ENCODE measurements at places on chromosomes 5 and 9.

DNA sequence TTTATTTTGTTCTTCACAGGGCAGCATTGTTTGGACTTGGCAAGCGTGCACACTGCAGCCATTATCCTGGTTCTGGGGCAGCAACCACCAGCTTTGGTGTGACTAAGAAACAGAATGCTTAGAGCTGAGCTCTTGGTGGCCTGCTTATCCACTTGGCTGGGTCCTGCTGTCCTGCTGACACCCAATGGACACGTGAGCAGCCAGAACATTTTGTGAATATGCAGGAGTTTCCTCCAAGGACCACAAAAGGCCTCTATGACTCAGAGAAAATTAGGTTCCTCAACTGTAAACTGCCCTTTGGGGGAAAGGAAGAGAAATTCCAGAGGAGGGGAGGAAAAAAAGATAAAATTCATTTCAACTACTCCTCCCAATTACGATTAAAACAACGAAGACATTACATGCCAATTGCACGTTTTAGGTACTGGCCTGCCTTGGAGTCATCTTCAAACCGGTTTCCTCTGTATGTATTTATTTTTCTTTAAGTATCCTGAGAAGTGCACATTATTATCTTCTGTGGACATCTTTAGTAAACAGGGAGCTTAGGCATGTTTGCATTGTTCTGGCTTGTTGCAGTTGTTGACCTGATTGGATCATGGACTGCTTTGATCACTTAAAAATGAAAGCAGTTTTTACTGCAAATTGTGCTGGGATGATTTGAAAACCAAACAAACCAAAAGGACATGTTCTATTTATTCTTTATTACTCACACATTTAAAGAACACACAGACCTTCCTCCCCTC is 82.3 kb upstream of the TLE4 start:
- no peak for DNase-seq

DNA sequence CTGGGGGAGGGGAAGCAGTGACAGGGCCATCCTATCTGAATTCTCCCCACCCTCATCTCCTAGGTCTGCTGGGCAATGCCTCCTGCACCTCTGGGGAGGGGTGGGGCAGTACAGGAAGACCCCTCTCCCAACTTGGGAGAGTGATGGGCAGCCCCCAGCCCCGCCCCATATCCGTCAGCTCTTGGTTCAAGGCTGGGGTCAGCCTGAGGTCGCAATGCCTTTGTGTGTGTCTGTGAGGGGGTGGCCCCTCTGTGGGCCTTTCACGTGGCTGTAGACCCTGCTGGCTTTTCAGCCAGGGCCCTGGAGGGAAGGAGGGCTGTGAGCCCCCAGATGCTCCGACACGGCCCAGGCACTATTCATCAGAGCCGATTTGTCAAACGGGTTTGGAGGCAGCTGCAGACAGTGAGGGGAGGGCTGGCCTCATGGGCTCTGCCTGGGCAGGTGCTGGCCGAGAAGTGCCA is 49.5 kb upstream of the RNU6ATAC start:
- DNase-seq, result no peak

DNA sequence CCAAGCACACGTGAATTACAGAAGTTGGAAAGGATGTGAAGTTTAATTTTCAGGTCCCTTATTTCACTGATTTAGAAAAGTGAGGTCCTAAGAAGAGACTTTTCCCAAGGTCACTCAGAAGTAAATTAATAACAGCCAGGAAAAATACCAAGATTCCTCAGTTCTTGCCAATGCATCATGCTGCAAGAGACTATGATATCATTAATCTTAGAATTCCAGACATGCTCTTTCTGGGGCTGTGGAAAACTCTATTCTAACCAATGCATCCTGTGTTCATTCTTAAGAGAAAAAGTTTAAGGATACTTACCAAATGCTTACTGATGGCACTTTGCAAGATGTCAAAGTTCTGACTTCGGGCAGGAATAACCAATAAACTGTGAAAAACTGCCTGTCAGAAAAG is 42.8 kb downstream of the TEX10 start:
- DNase-seq, result no peak

- DNase-seq, result no peak
Measured at GRCh38 chr5:151357792-151358191, 10.4 kb upstream of the SLC36A2 start.

DNA sequence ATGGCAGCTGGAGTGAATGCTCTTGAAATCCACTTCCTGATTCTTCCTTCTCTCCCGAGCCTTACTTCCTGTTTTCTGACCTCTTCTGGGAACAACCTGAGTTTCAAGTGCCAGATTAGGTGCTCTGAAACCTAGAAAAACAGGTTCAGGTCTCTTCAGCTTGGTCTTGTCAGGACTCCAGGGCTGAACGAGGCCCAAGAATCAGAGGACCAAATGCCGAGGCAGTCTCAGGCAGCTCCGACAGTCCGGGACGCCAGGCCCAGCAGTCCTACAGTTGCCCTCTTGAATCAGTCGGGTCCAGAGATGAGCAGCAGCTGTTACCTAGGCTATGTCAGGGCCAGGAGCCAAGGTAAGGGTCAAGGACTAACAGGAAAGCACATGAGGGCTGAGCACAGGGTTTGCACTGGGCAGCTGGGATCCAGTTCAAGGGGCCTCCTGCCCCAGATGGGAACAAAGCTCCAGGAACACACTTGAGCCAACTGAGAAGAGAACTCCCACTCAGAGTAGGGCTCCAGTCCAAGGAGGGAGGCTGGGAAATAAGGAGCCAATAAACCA is 38.3 kb upstream of the ADRA1B start:
- DNase-seq, result no peak

DNA sequence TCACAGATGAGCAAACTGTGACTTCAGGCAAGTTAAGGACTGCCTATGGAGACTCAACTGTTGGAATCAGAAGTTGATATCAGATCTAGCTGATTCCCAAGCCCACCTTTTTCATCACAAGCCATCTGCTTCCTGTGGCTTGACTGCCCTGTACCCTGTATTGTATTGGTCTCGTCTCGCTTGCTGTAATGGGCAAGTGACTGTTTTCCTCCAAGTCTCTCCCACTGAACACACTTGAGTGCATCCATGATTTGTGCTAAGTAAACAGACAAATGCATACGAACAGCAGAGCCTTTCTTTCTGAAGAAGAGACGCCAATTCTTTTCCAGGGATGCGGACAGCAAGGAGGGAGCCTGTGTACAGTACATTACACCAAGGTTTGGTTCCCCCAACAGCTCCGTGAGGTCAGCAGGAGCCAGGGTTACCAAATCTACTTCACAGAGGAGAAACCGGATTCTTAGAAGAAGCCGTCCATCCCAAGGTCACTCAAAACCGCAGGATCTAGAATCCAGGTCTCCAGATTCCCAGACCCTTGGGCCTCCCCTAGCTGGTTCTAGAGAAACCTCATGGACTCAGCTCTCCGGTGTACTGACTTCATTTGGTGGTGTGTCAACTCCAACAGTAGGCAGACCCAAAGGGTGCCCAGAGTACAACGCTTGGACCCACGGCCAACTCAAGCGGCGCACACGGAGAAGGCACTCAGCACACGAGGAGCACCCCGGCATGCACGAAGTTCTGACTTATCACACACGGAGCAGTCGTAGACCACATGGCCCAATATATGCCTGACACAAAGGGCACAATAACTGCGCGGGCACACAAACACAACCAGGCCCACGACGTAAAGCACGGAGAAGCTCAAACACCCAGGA is 1.1 kb downstream of the BAG1 start:
- no peak for DNase-seq

- no peak for DNase-seq
Measured at GRCh38 chr9:22332202-22332601, 114.4 kb upstream of the DMRTA1 start.

DNA sequence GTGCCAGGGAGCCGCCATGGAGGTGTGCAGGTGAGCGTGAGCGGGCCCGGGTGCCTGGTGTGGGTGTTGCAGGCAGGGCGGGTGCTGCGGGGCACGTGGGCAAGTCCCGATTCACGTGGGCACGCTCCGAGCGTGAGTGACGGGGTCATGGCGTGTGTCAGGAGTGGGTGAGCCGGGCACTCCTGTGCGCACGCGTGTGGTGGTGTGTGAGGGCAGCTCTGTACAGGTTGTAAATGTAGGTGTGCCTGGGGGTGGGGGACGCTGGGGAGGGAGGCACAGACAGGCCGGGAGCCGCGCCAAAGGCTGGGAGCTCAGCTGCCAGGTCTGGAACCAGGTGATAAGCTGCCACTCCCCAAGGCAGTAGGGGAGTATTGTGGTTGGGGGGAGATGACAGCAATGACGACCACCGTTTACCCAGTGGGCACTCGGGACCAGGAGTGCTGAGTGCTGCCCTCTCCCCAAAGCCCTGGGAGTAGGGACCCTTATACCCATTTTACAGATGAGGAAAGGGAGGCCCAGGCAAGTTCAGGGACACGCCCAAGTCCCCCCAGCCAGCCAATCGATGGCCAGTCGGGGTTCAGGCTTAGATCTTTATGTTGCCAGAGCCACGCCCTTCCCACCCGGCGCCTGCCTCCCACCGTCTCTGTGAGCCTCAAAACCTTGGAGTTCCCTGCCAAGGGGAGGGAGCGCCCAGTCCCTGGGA is 9.6 kb downstream of the NCS1 start:
- DNase-seq, result no peak

All from activated CD4-positive, CD25-positive, alpha-beta regulatory T cell (primary cell).